Tongue (tissue), 3 donors: ENCODE measurements at places on chromosomes 4 and X.

GRCh38 chr4:176999935-177000543 is 207.3 kb upstream of the VEGFC start:
- no peak for DNase-seq

GRCh38 chr4:1241466-1241935 is 7.4 kb downstream of the CTBP1 start:
- DNase-seq: no peak

GRCh38 chrX:85503258-85504158 is 124.0 kb upstream of the POF1B start:
- no peak for DNase-seq

- no peak for DNase-seq
Measured at GRCh38 chrX:39427906-39428305, 626.6 kb downstream of the MID1IP1 start.

DNA sequence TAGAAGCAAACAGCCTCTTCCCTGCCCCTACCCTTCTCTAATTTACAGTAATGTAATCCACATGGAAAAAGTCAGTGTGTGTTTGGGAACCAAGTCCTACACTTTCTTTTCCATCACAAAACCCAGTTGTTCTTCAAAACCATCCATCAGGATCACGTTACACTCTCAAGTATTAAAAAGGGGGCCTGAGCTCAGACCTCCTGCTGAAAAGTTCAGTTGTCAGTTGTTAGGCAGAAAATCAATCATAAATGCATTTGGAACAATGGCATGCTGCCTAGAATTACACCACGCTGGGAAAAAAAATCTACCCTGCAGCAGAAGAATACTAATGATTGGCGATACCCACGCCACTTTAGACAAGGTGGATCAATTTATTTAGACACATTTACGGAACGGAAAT is 236.5 kb downstream of the PARM1 start:
- DNase-seq: peak; percentile 95

GRCh38 chr4:52861171-52861823 is 820 bp upstream of the RASL11B start:
- peak; percentile 48 for DNase-seq

DNA sequence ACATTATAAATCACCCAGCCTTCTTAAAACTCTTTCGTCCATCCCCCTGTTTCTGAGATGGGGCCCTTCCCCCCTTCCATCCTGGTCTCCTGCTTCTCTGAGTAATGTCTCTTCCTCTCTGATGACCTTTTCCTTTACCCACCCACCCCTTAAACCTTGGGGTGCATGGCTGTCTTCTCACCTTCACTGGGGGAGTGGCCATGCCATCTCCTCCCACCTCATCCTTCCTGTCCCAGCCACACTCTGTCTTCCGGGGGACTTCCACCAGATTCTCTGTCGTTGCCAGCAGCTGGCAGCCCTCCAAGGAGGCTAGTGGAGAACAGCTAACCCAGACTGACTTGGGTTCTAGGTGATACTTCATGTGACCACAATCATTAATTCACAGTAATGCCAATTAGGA is 83.2 kb upstream of the SCML1 start:
- no peak for DNase-seq

- DNase-seq: peak; percentile 14
Measured at GRCh38 chr4:176622251-176622948, 170.3 kb downstream of the VEGFC start.

- DNase-seq: no peak
Measured at GRCh38 chrX:1507511-1508463, 29.2 kb downstream of the P2RY8 start.

GRCh38 chr4:169084954-169085353 is 74.9 kb upstream of the CBR4 start:
- no peak for DNase-seq

- no peak for DNase-seq
Measured at GRCh38 chrX:23845351-23845817, 62.4 kb downstream of the APOO start.

GRCh38 chr4:184427687-184428086 is 46.7 kb downstream of the IRF2 start:
- no peak for DNase-seq

GRCh38 chr4:152346526-152346925 is 189.4 kb downstream of the FBXW7 start:
- DNase-seq: no peak

GRCh38 chrX:153830640-153831428 is 490 bp upstream of the PDZD4 start:
- DNase-seq: no peak

DNA sequence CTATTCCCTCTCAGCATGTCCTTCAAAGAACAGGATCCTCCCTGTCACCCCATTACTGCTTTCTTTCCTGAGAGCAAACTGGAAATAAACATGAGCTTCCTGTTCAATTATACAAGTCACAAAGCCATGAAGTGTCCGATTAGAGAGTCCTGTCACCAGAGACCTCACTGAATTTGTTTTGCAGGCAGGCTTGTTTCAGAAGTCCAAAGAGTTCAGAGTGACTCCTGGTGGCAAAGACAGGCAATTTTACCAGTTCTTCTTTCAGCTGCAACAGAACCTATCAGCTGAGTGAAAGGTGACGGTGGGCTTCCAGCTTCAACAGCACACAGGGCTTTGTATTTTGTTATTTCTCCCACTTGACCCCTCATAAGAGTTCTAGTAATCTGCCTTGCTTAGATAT is 6.4 kb downstream of the ELK1 start:
- peak; percentile 28 for DNase-seq

- DNase-seq: no peak
Measured at GRCh38 chrX:47597222-47597621, 15.0 kb downstream of the TIMP1 start.

DNA sequence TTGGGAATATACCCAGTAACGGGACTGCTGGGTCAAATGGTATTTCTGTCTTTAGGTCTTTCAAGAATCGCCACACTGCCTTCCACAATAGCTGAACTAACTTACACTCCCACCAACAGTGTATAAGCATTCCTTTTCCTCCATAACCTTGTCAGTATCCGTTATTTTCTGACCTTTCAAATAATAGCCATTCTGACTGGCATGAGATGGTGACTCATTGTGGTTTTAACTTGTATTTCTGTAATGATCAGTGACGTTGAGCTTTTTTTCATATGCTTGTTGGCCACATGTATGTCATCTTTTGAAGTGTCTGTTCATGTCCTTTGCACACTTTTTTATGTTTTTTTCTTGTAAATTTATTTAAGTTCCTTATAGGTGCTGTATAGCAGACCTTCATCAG is 81.2 kb downstream of the ADAM29 start:
- DNase-seq: no peak

- no peak for DNase-seq
Measured at GRCh38 chr4:154345359-154345758, 146.2 kb downstream of the DCHS2 start.

GRCh38 chr4:107349266-107349665 is 313.2 kb upstream of the DKK2 start:
- no peak for DNase-seq

DNA sequence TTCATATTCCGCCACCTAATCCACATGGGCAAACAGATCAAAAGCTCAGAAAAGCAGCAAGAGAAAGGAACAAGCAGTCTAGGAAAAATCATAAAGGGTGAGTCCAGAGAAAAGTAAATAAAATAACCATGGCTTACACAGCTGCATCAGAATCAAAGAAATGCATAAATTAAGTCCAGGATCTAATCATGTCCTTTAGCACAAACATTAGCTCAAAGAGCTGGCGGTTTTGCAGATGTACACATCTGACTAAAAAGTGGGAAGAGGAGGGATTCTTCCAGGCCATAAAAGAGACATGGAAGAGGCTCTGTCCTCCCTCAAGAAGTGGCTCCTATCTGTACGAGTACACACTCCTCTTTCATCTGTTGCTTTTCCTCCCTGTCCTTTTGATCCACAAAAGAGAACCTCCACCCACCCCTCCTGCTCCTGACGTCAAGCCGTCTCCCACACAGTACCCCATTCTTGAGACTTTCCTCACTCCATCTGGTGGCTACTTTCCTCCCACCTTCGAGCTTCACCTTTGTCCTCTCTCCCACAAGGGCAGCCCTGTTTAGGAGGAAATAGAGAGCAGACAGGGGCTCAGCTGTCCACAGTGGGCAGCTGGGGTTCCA is 92.5 kb downstream of the RASL11B start:
- DNase-seq: no peak
